ENCODE measurements at places on chromosomes 1 and 21. TPM values are rescaled to one million over a fixed set of nuclear protein-coding genes. Genes with fewer than 3 reads are reported as not detected.

DNA sequence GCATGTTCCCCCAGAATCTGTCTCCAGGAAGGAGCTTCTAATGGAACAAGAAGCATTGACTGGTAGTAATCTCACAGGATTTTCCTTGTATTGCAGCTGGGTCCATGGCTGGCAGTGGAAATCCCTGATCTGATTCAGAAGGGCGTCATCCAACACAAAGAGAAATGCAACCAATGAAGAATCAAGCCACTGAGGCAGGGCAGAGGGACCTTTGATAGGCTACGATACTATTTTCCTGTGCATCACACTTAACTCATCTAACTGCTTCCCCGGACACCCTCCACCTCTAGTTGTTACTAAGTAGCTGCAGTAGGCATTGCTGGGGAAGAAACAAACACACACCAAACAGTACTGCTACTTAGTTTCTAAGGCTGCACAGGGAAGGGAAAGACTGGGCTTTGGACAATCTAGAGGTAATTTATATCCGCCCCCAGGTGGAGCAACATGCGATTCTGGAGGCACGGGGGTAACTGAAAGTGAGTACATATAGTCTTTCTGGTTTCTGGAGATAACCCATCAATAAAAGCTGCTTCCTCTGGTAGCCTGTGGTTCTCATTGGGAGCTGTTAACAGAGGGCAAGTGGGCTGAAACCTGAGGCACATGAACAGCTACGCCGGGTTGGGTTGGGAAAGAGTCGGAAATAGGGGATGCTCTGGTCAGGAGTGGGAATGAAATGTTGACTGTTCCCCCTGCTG lies 837 bp upstream of the USP21 start:
- DNase-seq: no peak

GRCh38 chr1:58123051-58123450 lies 423.5 kb downstream of the OMA1 start:
- DNase-seq: no peak

- no peak for DNase-seq
Measured at GRCh38 chr21:29055080-29055479, 18.4 kb downstream of the CCT8 start.

DNA sequence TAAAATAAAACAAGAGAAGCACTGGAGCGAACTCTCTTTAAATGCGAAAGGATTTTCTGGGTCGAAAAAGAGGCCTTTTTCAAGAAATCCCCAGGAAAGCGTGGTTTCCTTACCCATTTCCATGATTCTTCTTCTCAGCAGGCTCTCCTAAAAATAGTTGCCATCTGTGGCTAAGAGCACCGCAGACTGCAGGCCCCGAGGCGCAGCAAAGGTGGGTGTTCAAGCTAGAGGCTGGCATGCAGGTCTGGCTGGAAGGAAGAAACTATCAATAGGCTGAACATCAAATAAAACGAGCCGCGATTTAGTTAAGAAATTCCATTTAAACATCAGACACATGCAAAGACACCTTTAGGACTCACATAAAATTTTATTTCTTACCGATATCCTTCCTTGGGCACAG lies 135.1 kb downstream of the ADAMTS1 start:
- no peak for DNase-seq

DNA sequence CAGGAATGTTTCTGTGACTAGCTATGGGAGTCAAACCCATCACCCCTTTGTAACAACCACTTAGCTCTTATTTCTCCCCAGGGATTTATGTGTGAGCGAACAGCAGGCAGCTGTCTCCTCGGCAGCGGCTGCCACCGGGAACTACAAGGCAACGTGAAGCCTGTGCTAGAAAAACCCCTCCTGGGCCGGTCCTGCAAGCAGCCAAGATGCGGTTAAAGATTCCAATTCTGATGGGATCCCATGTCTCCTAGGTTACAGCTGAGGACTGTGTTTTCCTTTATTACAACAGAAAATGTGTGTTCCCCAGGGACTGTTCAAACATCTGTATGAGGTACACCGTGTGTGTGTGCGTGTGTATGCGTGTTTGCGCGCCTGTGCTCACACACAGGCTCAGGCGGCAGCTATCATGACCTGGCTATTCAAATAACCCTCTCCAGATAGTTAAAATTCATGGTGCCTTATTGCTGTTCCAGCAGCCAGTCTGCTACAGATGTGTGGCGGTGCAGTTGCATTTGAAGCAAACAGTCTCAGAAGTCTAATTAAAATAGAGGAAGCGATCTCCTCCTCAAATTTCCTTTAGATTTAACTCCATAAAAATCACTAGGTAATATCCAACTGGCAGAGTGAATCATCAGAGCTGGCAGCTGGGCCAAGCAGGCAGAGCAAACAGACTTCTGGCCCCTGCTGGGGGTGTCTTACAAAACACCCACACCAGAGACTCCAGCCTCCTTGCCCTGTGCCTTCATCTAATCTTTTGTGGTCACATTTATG lies 68.0 kb downstream of the LMX1A start:
- DNase-seq: no peak

MOB3C gene
- 33.9 TPM for total RNA-seq

GRCh38 chr1:77350012-77350770 lies 68.4 kb downstream of the AK5 start:
- no peak for DNase-seq

TAL1 gene
- 7.1 TPM for total RNA-seq

WLS gene
- total RNA-seq: 68.0 TPM

PDE9A gene
- 9.6 TPM for total RNA-seq

DNA sequence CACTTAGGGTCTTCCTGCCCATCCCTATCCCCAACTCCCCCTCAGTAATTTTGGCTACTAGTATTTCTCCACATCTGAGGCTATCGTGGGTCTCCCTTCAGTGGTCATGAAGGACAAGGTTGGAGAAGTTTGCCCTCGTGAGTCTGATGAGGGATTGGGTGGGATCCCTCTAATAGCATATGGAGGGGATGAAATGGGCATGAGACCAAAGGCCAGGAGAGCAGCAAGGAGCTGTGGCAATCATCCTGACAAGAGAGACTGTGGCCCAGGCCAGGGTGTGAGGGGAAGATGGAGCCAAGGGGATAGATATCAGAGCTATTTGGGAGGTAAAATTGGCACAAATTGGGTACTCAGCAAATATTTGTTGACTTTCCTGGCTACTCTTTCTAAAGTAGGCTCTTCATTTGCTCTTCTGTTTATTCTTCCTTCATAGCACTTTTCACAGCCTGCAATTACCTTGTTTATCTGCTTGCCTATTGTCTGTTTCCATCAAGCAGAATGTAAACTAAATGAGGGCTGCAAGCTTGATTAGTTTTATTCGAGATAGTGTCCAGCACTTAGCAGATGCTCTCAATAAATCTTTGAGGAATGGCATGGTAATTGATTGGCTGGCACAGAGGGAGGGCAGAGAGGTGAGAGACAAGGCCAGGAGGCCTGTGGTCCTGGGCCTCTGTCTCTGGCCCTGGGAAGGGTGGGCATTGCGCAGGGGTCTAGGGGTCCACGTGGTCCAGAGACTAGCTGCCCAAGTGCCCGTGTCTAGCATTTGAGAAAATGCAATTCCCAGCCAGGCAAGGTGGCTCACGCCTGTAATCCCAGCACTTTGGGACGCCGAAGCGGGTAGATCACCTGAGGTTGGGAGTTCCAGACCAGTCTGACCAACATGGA lies 1.5 kb upstream of the PLK3 start:
- no peak for DNase-seq

DNA sequence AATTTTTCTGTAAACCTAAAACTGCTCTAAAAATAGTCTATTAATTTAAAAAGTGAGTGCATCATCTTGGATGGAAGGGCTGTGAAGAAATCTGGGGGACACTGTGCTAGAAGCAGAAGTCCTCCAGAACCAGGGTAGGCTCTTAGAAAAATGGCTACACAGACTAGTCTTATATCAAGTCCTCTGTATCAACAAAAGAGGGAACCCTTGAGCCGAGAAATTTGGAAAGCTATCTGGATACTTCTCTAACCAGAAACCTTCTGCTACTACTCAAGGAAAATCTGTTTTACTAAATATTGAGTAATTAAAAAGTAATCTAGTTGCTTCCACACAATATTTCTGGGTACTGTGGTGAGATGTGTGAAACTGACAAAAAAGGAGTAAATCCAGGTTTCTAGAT lies 92.1 kb downstream of the WDR3 start:
- DNase-seq: no peak
